ENCODE measurements at places on chromosomes 3 and 15. TPM values are rescaled to one million over a fixed set of nuclear protein-coding genes. Genes with fewer than 3 reads are reported as not detected.

MYL3 gene
- total RNA-seq = not detected

CADPS gene
- total RNA-seq = 1.9 TPM

SCG5 gene
- 24.4 TPM for total RNA-seq

MEX3B gene
- total RNA-seq = 8.9 TPM

MFSD1 gene
- total RNA-seq = 45.8 TPM

CCDC54 gene
- total RNA-seq = not detected

GALK2 gene
- total RNA-seq = 51.7 TPM

SI gene
- not detected for total RNA-seq

PLSCR2 gene
- not detected for total RNA-seq

SMCO1 gene
- total RNA-seq = not detected

ASB14 gene
- total RNA-seq = not detected

Measured in epithelial cell of alveolus of lung (primary cell).